ENCODE measurements at places on chromosomes 11 and 22.

DNA sequence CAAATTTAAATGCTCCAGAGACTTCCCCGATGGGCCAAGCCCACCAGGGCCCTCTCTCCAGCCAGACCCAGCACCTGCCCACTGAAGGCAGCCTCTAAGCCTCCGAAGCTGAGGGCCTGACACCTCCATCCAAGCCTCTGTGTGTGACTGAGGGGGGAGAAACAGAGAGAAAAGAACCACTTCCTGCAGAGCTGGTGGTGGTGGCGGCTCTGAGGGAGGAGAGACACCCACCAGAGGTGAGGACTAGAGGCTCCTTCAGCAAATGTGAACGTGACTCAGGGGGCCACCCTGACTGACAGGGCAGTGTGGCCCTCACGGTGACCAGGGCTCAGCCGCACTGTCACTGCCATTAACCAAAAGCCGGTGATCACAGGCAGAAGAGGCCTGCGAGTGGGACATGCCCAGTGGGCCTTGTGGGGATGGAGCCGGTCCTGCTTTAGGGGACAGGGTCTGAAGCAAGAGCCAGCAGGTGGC is 31.0 kb upstream of the CD5 start:
- no peak for DNase-seq

GRCh38 chr11:36452961-36453360 is 57.1 kb downstream of the TRAF6 start:
- DNase-seq: no peak

GRCh38 chr11:69718147-69718546 is 14.3 kb upstream of the FGF19 start:
- DNase-seq: no peak

DNA sequence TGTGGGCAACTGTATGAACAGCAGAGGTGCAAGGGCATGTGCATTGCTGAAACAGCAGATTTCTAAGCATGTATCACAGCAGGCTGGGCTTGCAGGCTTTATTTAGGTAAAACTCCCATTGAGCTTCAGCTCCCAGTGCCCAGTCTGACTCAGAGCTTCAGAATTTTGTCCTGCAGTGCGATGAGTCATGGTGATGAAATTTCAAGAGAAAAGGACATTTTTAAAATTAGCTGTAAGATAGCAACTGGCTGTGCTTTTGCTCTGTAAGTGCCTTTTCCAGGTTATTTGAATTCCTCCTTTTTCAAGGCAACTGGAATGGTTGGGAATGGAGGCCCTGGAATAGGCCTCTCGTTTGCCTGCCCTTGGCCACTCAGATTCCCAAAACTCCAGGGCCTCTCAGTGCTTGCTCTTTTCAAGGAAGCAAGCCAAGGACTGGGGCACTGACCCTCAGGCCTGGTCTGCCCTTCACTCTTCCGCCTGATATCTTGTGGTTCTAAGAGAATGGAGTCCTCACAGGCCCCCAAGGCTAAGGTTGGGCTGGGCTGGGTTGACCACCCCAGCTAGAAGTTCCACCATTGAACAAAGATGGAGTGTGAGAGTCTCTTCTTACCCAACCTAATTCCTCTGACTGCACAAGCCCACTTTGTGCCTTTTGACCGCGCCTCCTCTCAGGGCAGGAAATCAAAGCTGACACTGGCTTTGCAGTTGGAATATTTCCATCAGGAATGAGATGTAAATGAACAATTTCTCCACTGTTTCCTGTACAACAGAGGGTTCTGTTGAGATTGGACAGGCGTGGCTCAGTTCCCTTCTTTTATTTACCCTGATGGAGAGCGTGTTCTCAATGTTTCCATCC is 59.5 kb upstream of the PRSS23 start:
- DNase-seq: no peak

DNA sequence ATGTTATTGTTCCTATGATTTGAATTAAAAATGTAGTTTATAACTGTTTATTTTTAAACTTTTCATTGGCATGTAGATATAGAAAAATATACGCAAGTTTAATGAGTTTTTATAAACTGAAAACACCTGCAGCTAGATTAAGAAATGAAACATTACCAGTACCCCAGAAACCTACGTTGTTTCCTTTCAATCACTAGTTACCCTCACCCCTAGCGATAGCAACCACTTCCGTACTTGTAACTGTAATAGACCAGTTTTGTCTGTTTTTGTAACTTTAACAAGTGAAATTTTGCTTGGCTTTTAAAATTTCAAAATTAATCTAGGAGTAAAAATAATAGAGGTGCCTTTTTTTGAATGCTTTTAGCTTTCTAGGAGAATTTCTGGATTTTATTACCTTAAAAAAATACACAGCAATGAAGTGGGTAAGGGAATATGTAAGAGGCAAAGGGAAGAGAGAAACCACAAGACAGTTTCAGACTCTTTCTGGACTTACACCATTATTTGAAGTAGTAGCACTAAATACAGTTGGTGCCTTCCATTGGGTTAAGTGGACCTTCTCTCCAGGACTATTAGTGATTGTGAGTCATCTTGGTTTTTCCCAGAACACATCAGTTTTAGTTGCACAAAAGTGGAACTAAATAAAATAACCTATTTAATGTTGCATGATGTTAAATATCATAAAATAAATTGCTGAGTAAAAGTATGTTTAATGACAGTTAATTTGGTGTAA is 18.7 kb upstream of the NAT10 start:
- DNase-seq: no peak

GRCh38 chr11:72305077-72305476 is 61.1 kb upstream of the PHOX2A start:
- no peak for DNase-seq

- DNase-seq: no peak
Measured at GRCh38 chr11:12048936-12049790, 40.7 kb upstream of the DKK3 start.

DNA sequence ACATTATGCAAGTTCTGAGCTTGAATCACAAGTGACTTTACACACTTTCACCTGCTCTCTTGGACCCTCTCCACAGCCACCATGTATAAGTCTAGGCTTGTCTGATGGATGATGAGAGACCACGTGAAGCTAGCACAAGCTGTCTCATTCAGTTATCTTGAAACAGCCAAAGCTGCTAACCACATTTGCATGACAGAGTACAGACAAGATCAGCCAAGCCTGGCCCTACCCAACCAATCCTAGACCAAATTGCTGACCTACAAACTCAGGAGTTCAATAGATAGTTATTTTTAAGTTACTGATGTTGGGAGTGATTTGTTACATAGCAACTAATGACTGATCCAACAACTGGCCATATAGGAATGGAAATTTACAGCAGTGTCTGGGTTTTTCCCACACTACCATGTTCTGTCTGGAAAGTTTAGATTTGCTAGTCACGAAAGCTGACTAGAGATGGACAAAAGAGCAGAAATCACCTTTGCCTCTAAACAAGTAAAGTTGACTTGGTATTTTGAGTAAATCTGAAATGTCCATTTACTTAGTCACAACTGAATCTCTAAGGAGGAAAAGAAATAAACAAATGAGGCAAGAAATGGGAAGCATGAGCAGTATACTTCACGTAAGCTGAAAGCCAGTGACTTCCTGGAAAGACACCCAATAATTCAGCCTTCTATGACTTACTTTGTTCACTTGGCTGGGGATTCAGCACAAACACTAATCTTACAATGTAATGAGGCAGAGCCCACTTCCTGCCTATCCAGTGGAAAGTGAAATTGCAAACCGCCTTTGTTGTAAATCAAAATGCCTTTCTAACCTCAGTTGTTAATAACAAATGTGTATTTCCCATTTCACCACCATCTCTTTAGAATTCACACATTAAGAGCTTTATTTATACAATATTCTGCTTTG is 101.7 kb downstream of the FAM181B start:
- DNase-seq: no peak

DNA sequence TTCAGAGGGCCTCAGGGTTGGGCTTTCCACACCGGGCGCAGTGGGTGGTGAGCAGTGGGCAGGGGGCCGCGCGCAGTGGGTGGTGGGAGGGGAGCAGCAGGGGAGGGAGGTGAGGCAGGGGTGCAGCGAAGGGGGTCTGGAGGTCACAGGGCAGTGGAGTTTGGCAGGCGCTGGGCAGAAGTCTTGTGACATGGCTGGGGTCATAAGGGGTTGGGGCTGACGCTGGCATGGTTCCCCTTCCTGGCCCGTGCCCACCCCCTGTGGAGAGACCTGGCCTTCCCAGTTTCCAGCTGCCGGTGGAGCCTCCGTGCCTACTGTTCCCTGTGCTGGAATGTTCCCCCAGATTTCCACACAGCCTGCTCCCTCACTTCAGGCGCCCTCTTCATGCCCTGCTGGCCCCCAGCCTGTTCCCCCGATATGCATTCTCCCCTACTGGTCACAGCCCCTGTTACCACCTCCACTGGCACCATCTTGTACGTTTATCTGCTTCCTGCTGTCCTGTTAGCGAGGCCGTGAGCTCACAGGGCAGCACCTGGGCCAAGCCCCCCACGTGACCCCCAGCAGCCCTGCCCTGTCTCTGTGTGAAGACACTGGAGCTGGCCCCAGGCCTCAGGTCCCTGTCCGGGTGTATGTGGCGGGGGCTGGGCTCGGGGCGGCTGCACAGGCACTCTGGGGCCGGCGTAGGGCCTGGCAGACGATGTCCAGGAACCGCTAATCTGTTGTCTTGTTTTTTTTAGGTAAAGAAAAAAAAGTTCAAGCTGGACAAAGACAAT is 111.6 kb downstream of the KCNQ1OT1 start:
- no peak for DNase-seq

- DNase-seq: no peak
Measured at GRCh38 chr22:26251869-26252268, 82.6 kb downstream of the SEZ6L start.

DNA sequence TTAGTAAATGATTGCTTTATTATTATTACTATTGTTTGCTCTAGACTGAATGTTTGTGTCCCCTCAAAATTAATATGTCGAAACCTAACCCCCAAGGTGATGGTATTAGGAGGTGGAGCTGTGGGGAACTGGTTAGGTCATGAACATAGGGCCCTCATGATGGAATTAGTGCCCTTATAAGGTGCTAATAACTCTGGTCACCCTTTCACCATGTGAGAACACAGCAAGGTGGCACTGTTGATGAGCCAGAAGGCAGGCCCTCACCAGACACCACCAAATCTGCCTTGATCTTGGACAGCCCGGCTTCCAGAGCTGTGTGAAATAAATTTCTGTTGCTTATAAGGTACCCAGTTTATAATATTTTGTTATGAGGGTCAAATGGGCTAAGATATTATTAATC is 95.8 kb downstream of the BDNF start:
- DNase-seq: no peak

DNA sequence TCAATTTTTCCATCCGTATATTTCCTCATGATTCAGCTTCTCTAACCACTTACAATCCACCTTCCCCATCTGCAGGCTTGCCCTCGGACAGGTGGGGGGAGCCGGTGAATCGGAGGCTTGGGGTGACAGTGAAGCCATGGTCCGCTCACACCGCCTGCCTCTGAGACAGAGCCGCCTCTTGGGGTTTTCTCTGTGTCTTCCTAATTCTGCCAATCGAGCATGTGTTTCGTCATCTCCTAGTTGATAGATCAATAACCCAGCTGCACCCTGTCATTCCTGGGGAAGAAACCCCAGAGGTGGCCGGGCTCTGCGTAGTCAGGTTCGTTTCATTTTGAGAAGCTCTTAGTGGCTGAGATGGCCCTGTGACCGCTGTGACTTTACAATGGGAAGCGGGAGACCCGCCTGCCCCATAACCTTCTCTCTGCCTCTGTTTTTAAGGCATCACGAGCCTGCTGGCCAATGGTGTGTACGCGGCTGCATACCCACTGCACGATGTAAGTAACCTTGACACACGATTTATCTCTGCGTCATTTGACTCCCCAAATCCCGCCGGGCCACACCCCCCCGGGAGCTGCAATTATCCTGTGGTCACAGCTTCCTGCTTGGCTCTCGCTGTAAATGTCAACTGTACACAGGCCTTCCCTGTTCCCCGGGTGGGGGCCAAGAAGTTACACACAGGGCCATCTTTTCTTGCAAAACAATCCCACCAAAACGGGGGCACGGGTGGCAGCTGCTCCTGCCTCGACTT is 33.3 kb downstream of the ANO1 start:
- DNase-seq: no peak

DNA sequence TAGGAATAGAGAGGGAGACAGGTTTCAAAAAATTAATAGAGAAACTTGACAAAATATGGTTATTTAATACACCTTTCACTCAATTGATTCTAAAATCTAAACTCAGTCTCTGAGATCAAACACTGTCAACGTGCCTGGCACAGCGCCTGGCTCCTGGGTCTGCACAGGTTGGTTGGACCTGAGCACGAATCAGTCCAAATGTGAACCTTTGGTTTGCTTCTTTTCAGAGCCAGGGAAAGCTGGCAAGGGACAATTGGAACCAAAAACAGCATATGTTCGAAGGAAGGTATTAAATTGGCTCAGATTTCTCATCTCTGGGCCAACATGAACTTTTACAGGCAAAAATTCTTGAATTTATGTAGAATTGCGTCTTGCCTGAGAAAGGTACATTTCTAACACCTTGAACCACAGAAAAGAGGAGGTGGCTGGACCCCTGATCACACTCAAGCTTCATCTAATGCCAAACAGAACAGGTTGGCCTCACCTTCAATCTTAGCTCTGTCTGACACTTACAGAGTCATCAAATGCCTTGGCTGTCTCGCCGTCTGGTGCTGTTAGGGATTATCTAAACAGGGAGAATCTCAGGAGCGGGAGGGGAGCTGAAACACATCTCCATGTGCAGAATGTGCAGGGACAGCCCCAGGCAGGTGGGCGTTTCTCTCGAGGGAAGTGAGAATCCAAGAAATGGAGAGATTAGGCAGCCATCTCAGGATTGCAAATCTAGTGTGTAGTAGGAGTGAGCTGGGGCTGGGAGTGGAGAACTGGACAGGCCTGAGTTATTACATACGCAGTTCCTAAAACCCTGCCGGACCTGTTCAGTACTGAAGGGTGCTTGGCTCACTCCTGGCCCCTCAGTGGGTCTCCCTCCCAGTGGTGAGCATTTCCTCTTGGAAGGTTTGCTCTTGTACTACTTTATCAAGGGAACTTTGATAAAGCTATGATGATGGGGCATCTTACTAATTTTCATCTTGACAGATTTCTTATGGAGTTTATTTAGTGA is 442.2 kb upstream of the B3GAT1 start:
- no peak for DNase-seq

DNA sequence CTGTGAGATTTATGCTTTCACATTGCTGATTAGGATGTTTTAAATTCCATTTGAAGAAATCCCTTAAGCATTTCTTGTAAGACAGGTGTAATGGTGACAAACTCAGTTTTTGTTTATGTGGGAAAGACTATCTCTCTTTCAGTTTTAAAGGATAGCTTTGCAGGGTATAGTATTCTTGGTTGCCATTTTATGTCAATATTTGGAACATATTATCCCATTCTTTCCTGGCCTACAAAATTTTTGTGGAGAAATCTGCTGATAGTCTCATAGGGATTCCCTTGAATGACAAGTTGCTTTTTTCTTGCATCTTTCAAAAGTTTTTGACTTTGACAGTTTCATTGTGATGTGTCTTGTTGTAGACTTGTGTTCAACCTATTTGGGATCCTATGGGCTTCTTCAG is 28.8 kb downstream of the NAGA start:
- no peak for DNase-seq

DNA sequence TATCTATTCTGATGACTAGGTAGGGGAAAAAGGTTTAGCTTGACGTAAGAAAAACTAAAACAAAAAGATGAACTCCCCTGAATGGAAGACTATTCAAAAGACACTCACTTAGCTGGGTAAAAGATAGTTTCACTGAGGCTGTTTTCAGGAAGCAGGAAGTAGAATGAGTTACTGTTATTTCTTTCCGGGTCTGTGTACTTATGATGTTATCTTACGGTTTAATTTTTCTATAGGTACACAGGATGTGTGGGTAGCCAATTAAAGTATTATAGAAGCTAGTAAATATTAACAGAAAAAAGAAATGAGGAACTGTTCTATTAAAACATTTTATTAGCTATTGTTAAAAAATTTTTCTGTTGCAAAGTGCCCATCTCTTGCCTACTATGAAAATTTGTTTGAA is 45.8 kb upstream of the MMP7 start:
- DNase-seq: no peak
